Skin of body (tissue), 3 donors: ENCODE measurements at places on chromosomes 6 and 20. TPM values are rescaled to one million over a fixed set of nuclear protein-coding genes. Genes with fewer than 3 reads are reported as not detected.

Gene ALDH5A1
- 7.7 TPM for total RNA-seq

Gene PPP1R16B
- total RNA-seq, result 1.9 TPM

Gene LY6G6D
- 10.3 TPM for total RNA-seq

Gene COX4I2
- total RNA-seq, result 4.1 TPM

Gene SIRPD
- 0.39 TPM for total RNA-seq

Gene PACSIN1
- not detected for total RNA-seq

Gene ZFP64
- 11.5 TPM for total RNA-seq

Gene RAD21L1
- total RNA-seq, result not detected

Gene HFE
- total RNA-seq, result 4.6 TPM

Gene RNF39
- 4.0 TPM for total RNA-seq

Gene MYCT1
- total RNA-seq, result 16.3 TPM

Gene SEMG1
- total RNA-seq, result not detected

Gene CDKAL1
- 38.4 TPM for total RNA-seq

Gene LY6G6F
- total RNA-seq, result not detected

Gene RAB23
- 24.4 TPM for total RNA-seq

Gene GHRH
- not detected for total RNA-seq

Gene XKR7
- total RNA-seq, result not detected

Gene KCTD20
- 75.7 TPM for total RNA-seq
